ENCODE measurements at places on chromosomes 3 and 15.

- DNase-seq = no peak
These were observed 1.1 kb upstream of the INTS14 start for GRCh38 chr15:65611888-65612615.

- no peak for DNase-seq
These were observed 222.3 kb upstream of the LYSMD4 start for GRCh38 chr15:99955532-99955931.

- no peak for DNase-seq
These were observed 65.4 kb upstream of the SLC6A6 start for GRCh38 chr3:14336749-14337598.

DNA sequence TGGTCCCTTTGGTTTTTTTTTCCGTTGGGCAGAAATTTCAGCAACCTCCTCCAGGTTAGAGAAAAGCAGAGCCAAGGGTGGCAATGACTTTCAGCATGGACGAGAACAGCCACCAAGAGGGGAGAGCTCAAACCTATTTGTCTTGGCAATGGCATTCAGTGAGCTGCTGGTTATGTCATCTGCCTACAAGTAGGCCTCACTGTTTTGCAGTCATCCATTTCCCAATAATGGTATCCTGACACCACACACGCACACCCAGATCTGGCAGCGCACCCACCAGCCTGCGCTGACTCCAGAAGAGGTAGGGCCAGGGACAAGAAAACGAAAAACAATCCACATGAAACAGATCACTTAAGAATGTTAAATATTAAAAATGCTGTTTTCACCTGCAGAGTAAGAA, 92.3 kb downstream of the MAGI1 start:
- DNase-seq = no peak

GRCh38 chr3:47512416-47513124, 942 bp downstream of the ELP6 start:
- DNase-seq = peak; percentile 31

DNA sequence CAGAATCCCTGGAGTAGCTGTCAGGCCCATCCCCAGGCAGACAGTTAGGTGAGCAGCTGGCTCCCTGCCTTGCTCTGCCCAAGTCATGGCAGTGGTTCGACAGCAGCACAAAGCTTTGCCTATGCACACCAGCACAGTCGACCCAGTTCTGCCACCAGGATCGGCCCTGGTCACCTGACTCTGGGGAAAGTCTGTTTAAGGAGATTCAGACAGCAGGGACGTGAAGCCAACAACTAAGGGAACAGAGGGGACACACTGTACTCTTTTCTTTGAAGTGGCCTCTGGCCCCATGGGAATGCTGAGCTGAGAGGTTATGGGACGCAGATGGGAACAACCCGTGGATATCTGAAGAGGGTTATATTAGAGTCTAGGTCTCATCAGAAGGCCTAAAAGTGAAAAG, 134.8 kb downstream of the CHDH start:
- no peak for DNase-seq

DNA sequence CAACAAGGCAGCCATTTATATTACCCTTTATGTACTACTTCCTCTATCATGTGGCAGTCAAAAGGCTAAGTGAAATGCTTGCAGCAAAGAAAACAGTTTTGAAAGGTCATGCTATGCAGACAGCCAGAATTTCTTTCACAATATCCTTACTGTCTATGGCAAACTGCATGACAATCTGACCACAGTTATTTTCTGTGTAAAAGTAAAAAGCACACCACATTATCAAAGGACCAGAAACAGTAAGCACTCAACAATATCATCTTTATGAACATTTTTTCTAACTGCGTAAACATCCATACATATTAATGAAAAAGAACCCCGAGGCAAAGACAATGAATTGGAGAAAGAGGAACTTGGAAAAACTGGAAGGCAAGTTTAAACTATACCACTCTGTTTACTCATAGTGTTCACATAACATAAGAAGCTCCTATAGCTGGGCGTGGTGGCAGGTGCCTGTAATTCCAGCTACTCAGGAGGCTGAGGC, 47.9 kb downstream of the PIK3CB start:
- no peak for DNase-seq

DNA sequence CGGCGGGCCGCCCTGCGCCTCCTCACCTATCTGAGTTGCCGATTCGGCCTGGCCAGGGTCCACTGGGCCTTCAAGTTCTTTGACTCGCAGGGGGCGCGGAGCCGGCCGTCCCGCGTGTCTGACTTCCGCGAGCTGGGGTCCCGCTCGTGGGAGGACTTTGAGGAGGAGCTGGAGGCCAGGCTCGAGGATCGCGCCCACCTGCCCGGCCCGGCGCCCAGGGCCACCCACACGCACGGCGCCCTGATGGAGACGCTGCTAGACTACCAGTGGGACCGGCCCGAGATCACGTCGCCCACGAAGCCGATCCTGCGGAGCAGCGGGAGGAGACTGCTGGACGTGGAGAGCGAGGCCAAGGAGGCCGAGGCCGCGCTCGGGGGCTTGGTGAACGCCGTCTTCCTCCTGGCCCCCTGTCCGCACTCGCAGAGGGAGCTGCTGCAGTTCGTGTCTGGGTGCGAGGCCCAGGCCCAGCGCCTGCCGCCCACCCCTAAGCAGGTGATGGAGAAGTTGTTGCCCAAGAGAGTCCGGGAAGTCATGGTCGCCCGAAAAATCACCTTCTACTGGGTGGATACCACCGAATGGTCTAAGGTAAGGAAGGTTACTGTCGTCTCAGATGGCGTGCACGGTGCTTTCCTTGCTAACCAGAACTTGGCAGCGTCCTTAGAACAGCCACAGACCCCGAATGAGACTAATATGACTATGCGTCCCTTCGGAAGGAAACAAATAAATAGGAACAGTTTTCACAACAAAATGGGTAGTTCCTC, 567 bp downstream of the TICRR start:
- peak; percentile 38 for DNase-seq

DNA sequence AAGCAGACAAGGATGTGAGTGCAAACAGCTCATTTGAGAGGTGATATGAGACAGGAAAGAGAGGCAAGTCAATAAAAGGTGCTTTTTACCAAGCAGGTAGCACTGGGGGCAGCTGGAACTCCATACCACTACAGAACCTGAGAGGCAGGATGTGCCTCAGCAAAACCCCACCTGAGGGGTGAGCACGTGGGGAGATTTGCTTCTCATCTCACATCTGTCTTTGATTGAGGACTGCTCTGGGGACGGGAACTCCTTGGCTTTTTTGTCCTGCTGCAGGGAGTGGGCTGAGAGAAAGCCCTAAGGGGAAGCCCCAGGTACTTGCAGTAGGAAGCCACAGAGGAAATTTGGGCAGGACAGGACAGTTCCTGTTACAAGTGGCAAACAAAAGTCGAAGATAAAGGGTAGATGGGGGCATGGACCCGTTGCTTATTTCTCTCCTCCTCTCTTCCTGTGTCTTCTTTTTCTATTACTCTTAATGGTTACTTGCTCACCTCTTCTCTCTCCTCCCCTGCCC, 27.1 kb downstream of the CFAP161 start:
- DNase-seq = no peak

DNA sequence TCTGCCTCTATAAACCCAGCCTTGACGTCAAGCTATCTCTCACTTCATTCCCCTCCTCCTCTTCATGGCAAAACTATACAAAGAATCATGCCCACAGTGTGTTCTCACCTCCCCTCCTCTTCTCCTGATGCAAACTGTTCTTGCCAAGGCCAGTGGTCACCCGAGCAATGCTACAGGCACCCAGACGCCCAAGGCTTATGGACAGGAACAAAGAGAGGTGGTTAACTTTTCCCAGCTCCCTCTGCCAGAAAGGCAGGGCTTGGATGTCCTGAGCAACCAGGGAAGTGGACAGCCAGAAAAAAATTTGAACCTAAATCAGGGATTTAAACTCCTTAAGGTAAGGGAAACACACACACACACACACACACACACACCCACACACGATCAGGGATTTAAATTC, 5.1 kb downstream of the SLC41A3 start:
- no peak for DNase-seq

- no peak for DNase-seq
These were observed 46.0 kb downstream of the GALK2 start for GRCh38 chr15:49215768-49216739.

DNA sequence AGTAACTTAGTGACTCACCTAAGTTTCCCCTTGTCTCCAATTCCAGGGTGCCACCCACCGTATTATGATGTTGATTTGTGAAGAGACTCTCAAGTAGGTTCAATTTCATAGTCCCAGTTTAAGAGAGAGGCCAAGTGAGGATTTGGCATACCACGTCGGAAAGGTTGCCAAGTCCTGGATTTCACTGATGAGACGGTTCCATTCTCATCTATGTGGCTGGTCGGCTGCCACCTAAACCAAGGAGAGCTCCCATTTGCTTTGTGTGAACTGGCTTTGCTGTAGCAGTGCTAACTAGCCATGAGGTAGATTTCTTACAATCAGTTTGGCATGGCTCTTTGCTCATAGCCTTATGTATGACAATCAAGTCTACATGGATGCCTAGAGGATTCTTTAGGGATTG, 653.6 kb downstream of the NLGN1 start:
- no peak for DNase-seq

- DNase-seq = no peak
These were observed 422.5 kb upstream of the CDIN1 start for GRCh38 chr15:36156879-36157427.
